ENCODE measurements at places on chromosomes 6 and 20.

GRCh38 chr6:145015739-145016558 lies 719.4 kb downstream of the EPM2A start:
- no peak for DNase-seq

GRCh38 chr20:53312957-53313356 lies 280.7 kb downstream of the ZNF217 start:
- DNase-seq: no peak

GRCh38 chr20:16530201-16530681 lies 43.0 kb downstream of the KIF16B start:
- DNase-seq: no peak

DNA sequence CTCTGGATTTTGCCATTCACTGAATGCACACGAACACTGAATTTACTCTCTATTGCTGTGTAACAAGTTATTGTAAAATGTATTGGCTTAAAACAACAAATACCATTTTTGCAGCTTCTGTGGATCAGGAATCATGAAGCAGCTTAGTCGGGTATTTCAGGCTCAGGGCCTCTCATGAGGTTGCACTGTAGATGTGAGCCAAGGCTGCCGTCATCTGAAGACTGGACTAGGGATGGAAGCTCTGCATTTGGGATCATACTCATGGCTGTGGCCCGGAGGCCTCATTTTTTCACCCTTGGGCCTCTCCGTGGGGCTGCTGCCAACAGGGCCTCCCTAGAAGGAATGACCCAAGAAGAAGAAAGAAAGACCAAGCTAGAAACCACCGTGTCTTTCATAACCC lies 492.4 kb upstream of the CDH4 start:
- no peak for DNase-seq

DNA sequence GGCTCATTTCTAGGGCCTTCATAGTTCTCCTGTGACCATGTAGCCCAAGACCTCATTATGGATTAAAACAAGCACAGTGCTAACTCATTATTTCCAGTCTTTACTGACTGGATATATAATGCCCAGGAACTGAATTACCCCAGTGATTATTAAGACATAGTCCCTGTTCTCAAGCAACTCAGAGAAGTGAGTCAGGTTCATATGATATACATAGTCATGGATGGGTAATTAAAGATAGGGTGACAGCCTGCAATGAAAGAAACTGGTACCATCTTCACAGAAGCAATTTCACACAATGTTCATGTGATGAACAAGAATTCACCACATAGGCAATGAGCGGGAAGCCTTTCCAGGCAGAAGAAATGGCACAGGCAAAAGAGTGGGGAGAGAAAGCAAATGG lies 3.5 kb downstream of the TRIM27 start:
- no peak for DNase-seq
